Activated CD4-positive, alpha-beta memory T cell treated with anti-CD3 and anti-CD28 coated beads, Interleukin-2, amount 10 ng/mL, durations not matched to agents 7 days and 5 days (primary cell): ENCODE measurements at places on chromosomes 2 and 18.
A peak's percentile ranks its signal among the peaks of the same experiment; 100 is the strongest.

- DNase-seq, result no peak
These were observed 294.9 kb upstream of the STON1 start for GRCh38 chr2:48235076-48235475.

DNA sequence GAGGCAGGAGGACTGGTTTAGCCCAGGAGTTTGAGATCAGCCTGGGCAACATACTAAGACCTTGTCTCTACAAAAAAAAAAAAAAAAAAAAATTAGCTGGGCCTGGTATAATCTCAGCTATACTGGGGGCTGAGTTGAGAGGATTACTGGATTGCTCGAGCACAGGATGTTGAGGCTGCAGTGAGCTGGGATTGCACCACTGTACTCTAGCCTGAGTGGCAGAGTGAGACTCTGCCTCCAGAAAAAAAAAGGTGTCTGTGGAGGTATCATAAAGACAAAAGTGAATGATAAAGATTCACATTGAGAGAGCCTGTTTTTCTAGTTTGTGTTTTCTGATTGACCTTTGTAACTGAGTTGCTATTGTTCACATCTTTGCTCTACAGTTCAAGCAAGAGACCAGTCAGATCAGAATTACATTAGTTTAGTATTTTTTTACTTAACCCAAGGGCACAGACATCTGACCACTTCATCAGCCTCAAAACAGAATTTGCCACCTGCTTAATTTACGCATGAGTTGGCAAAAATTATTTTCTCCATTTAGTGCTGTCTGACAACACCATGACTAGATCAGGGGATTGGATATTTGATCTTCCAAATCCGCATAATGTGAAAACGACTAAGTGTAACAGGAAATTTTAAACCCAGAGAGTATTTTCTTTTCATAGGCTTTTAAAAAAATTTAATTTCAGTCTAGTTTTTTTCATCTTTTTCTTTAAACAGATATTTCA, 271.0 kb downstream of the TGIF1 start:
- DNase-seq, result no peak

GRCh38 chr2:198287706-198288105, 483.3 kb downstream of the PLCL1 start:
- DNase-seq, result no peak

DNA sequence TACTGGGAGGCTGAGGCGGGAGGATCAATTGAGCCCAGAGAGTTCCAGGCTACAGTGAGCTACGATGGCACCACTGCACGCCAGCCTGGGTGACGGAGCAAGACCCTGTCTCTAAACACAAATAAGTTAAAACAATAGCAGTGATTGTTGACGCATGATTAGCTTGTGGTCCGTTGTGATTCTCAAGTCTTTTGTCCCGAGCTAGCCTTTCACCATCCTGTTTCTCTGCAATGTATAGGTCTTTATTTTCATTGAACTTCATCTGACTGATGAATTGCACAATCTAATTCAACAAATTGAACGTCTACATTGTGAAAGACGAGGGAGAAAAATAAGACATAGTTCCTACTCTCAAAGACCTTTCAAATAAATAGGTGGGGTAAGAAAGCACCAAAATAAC, 8.8 kb upstream of the FZD7 start:
- no peak for DNase-seq

GRCh38 chr2:37167636-37168180, 10.9 kb upstream of the EIF2AK2 start:
- no peak for DNase-seq

- DNase-seq, result no peak
These were observed 250.4 kb upstream of the SIX2 start for GRCh38 chr2:45259547-45260160.

DNA sequence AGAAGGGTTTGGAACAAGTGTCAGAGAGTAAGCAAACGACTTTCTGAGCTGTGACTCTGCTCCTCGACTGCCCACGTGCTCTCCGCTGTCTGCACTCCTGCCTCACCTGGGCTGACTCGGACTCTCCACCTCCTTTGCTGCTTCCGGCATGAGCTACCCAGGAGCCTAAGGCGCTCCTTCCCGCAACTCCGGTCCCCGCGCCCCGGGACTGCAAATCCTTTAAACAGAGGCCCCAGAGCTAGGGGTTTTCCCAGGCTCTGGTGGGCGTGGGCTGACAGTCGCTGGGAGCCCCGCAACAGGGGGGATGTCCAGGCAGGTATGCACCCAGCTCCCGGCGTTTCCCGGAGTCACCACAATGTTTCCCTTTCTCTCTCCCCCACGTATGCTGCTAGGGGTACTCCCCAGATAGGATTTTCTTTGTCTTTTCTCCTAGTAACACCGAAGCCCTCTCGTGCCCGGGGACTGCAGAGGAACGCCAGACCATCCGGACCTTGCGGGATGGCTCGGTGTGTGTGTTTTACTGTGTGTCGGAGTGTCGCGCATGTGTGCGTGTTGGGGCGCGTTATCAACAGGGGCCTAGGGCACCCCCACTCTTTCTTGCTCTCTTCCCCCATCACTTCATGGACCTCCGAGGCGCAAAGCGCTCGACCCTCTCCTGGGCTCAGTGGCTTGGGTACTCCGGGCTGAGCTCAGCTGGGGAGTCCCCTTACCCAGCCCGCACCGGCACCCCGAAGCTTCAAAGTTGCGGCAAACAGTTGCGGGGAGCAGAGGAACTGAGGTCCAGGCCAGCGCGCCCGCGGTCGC, 691 bp upstream of the THSD7B start:
- DNase-seq, result no peak

DNA sequence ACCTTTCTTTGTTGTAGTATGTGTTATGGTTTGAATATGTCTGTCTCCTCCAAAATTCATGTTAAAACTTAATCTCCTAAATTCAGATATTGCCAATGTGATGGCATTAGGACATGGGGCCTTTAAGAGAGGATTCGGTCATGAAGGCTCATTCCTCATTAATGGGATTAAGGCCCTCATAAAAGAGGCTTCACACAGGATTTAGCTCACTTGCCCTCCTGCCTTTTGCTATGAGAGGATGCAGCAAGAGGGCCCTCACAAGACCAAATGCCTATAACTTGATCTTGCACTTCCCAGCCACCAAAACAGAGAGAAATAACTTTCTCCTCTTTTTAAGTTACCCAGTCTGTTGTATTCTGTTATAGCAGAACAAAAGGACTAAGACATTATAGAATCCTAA, 19.7 kb downstream of the ZBTB14 start:
- DNase-seq, result no peak

- no peak for DNase-seq
These were observed 249.3 kb downstream of the ZNF385B start for GRCh38 chr2:179612108-179612507.

DNA sequence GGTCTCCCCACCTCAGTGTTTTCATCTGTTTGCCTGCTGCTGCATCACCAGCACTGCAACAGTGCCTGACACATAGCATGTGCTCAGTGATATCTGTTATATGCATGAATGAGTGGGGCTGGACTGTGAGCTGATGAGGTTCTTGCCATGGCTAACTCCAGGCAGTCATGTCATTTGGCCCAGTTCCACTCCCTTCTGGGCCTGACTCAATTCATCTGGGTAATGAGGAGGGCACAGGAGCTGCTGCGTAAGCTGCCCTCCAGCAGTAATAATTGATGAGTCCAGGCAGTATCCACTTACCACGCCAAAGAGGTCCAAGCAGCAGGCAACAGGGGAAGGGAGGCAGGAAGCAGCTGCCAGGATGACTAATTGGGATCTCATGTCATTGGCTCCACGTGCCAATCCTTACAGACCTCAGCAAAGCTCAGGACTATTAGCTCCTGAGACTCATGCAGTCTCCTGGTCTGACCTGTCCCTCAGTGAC, 34.1 kb upstream of the MAT2A start:
- no peak for DNase-seq

DNA sequence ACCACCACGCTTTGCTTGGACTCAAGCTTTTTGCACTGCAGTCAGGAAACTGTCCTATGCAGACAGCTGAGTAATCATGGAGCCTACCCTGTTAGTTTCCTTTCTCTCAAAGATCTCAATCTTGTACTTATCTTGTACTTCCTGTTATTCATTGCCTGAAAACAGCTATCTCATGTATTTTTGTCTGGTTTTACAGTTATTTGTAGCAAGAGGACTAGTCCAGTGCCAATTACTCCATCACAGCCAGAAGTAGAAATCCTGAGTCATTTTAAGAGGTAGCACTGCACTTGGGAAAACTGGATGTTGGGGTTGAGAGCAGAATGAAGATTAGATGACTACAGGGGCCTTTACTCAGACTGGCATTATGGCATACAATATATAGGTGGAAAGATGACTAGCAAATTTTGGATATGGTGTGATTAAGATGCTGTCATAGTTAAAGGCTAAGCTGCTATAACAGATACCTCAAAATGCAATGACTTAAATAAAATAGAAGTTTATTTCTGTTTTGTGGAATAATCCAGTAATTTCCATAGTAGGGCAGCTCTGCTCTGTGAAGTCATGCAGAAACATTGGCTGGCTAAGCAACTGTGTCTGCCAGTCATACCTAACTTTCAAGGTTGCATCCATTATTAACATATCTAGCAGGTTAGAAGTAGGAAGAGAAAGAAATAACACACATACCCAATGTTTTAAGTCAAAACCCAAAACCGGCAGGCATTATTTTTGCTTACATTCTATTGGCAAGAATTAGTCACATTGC, 21.1 kb upstream of the CHMP3 start:
- peak; percentile 31 for DNase-seq

- no peak for DNase-seq
These were observed 128.2 kb upstream of the CXCR4 start for GRCh38 chr2:136246086-136246669.

GRCh38 chr2:70247364-70248180, 856 bp downstream of the TIA1 start:
- DNase-seq, result no peak

DNA sequence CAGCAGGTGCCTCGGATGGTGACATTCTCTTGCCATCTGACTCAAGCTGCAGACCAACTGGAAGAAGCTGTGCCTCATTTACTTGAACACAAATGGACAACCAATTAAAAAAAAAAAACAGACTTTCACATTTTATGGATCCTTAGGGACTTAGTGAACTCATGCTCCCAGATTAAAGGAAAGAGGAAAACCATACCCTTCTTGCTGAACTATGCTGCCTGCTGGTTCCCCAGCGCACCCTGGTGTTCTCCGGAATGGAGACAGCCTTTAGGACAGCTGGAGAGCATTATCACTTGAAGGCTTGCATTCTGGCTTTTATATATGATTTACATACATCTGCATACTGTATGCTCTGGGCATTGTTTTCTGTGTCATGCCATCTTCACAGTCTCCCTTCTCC, 370.7 kb downstream of the SLC4A3 start:
- no peak for DNase-seq

DNA sequence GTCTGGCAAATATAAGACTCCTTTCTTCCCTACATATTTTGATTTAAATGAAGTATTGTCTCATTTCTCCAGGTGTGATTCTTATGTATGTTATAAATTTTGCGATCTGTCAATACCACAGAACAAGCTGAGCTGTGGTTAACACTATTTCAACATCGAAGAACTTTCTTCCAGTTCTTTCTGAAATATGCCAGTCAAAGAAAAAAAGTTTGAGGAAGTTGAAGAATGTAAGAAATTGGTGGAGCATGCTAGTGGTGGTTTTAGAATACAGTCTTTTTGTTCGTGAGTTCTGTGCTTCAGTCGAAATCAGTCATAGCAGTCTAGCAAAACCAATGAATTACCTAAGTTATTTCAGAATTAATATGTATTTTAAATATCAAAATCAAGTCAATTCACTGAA, 8.6 kb upstream of the COBLL1 start:
- no peak for DNase-seq

GRCh38 chr2:17258861-17259260, 259.4 kb downstream of the RAD51AP2 start:
- no peak for DNase-seq

- DNase-seq, result no peak
These were observed 20.9 kb downstream of the LYG1 start for GRCh38 chr2:99279969-99280695.

GRCh38 chr2:30722936-30723725, 84.1 kb downstream of the CAPN13 start:
- DNase-seq, result no peak
